ENCODE measurements at places on chromosomes 4 and X.

DNA sequence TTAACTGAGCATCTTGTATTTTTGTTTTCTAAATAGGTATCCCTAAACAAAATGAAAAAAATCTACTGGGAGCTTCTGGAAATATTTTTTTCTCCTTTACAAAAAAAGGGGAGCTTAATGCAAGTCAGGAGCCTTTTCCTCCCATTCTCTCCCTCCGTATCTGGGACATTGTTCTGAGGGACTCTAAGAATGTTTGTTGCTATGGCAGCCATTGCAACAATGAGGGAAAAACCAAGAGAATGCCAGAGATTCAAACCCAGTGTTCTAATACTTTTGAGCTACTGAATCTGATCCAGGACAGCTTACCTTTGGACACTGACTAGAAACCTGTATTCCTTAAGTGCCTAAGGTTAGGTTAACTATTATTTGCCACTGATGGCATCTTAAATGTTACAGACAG is 485.7 kb upstream of the HS3ST1 start:
- peak; percentile 93 for DNase-seq

GRCh38 chrX:141279476-141279875 is 37.2 kb upstream of the SPANXC start:
- DNase-seq: no peak

DNA sequence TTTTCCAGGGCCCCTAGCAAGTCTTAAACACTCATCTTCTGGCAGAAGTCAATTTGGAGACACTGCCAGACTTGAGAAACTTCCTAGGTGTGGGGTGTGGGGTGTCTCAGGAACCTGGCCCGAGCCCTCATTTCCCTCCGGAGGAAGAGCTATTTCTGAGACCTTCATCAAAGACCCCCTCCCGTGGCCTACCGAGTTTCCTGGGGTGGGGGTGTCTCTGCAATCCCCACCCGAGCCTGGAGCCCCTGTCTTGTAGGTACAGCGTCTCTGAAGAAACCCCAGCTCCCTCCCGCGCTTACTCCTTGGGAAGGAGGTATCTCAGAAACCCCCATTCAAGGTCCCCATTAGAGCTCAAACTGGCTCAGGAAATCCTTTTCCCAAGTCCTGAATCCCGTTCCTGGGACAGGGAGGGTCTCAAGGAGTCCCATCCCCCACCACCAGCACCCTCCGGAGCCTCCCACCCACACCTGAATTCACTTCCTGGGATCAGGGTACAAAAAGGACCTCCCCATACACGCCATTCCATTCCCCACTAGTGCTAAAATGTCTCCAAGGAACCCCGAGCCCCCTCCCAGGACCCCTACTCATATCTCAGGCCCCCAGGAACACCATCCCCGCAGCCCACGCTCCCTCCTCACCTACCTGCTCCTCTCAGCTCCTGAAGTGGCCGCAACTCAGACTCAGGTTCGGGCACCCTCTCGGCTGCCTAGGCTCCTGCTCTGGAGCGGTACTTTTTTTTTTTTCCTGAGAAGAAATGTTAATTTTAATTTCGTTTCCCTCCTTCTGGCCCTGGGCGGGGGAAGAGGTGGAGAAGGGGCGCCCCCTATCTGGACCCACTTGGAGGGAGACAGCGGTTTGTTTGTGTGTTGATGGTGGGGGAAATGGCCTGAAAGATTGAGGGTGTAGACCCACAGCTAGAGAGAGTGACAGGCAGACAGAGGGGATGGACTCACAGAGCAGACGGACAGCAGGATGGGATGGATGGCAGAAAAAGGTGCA is 1.1 kb downstream of the SLC38A5 start:
- peak; percentile 27 for DNase-seq

- DNase-seq: no peak
Observed at GRCh38 chr4:48350871-48351270, 9.5 kb downstream of the SLAIN2 start.

- no peak for DNase-seq
Observed at GRCh38 chr4:88108747-88109122, 49.7 kb downstream of the ABCG2 start.

DNA sequence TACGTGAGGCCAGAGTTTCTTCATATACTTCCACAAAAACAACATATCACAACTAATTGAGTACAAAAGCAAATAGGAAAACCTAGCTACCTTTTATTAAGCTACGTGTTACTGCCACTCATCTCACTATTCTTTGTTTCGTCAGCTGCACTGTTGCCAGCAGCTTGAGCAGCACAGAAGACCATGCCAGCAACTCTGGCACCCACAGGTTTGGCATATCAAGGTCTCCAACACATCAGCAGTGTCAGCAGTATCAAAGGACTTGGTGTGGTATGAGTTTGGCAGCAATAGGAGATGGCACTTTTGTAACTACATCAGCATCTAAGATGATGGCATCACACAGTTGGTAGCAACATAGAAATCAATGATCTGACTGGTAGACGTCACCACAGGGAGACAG is 30.7 kb downstream of the CDKL2 start:
- no peak for DNase-seq

GRCh38 chr4:184359888-184360287 is 114.5 kb downstream of the IRF2 start:
- DNase-seq: no peak

DNA sequence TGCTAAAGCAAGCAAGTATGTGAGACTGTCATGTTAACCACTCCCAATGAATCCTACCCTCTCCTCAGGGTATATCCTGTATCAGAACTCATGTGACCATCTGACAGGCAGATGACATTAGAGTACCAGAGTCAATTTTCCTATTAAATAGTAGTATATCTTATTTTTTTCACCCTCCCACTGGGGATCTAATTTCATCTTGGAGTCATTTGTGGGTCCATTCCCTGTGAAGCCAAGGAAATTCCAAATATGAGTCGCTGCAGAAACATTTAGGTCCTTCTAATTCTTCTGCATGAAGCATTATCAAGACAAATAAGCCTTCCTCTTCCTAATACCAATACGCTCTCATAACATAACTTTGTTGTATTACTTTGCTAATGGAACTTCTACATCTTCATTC is 52.2 kb upstream of the BLTP1 start:
- DNase-seq: no peak

DNA sequence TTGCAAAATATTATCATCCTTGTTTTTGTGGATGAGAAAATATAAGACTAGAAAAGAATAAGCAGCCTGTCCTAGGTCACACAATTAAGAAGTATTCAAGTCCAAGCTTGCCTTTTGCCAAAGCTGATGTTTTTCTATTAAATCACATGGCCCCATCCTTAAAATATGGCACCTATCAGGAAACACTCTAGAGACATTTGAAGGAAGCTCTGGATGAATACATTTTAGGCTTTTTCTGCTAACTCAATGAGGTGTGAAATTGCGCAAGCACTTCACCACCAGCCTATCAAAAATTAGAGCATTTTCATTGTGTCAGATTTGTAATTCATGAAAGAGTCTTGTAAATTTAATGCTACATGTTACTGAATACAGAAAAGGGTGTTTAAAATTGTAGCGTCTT is 251.1 kb upstream of the MAD2L1 start:
- no peak for DNase-seq
